Osteocyte (in vitro differentiated cells): ENCODE measurements at places on chromosomes 2 and 18.
A peak's percentile ranks its signal among the peaks of the same experiment; 100 is the strongest.

GRCh38 chr2:55106148-55106547 is 55.9 kb upstream of the RTN4 start:
- H3K4me1 ChIP-seq, result peaks cover 72% of the 10 kb centered on the region
- H3K27ac ChIP-seq, result peak overlapping the region; percentile 96
- H3K36me3 ChIP-seq, result no peaks in the 10 kb centered on the region
- DNase-seq, result no peak
- no peak overlapping the region for H3K4me3 ChIP-seq

- H3K36me3 ChIP-seq, result peaks cover 7% of the 10 kb centered on the region
- no peak overlapping the region for H3K4me3 ChIP-seq
- DNase-seq, result no peak
- H3K27ac ChIP-seq, result no peak overlapping the region
- no peaks in the 10 kb centered on the region for H3K27me3 ChIP-seq
Measured at GRCh38 chr18:62125702-62126101, 61.2 kb downstream of the PIGN start.

- H3K4me3 ChIP-seq, result peak overlapping the region; percentile 80
- H3K4me1 ChIP-seq, result peaks cover 34% of the 10 kb centered on the region
- H3K27me3 ChIP-seq, result no peaks in the 10 kb centered on the region
- H3K36me3 ChIP-seq, result peaks cover 3% of the 10 kb centered on the region
- no peak overlapping the region for H3K27ac ChIP-seq
Measured at GRCh38 chr2:105747254-105747894, 2.7 kb downstream of the NCK2 start.

DNA sequence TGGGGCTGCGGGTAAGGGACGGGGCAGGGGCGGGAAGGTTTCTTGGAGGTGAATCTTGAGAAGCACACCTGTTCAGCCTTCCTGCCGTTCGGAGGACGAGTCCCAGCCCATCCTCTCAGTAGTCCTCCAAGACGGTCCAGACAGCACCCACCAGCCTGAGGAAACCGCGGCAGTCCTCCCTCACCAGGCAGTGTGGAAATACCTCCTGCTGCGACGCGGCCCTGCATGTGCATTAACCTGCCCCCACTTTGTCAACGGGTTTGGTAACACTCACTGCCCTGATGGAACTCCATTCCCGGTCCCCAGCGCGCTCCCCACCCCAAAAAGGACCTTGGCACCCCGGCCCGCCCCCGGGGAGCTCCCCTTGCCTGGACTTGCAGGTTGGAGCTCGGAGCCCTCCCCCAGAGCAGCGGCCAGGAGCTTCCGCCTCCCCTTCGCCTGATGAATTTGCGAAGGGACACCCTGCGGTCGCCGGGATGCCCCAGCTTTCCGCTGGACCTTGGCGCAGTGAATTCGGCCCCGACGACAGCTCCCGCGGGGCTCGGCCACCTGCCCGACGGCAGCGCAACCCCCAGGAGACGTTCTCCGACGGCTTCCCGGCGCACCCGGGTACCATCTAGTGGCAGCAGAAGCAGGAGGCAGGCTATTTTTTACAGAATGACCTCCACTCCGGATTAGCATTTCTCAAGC is 31.5 kb downstream of the ACVR1C start:
- no peaks in the 10 kb centered on the region for H3K4me1 ChIP-seq
- no peak overlapping the region for H3K4me3 ChIP-seq
- DNase-seq, result no peak
- no peaks in the 10 kb centered on the region for H3K36me3 ChIP-seq

GRCh38 chr18:36578871-36579710 is 249.7 kb downstream of the TPGS2 start:
- H3K36me3 ChIP-seq, result peaks cover 2% of the 10 kb centered on the region
- H3K4me3 ChIP-seq, result no peak overlapping the region
- H3K27ac ChIP-seq, result peak overlapping the region; percentile 64
